ENCODE measurements at places on chromosomes 4 and X. TPM values are rescaled to one million over a fixed set of nuclear protein-coding genes. Genes with fewer than 3 reads are reported as not detected.

EXOC1L gene
- not detected for polyA plus RNA-seq

RTL9 gene
- not detected for polyA plus RNA-seq

GRCh38 chr4:108852691-108853090 lies 89.8 kb upstream of the ETNPPL start:
- H3K27ac ChIP-seq: no peak overlapping the region
- no peaks in the 10 kb centered on the region for H3K36me3 ChIP-seq
- peaks cover 20% of the 10 kb centered on the region for H3K4me1 ChIP-seq
- H3K27me3 ChIP-seq: no peaks in the 10 kb centered on the region
- DNase-seq: no peak
- no peak overlapping the region for H3K4me3 ChIP-seq

- H3K27ac ChIP-seq: no peak overlapping the region
- peaks cover 6% of the 10 kb centered on the region for H3K4me1 ChIP-seq
- no peaks in the 10 kb centered on the region for H3K36me3 ChIP-seq
- no peak for DNase-seq
- H3K4me3 ChIP-seq: no peak overlapping the region
These were observed 51.0 kb upstream of the NHSL2 start for GRCh38 chrX:71859637-71860036.

GRCh38 chr4:90306810-90307209 lies 179.6 kb downstream of the CCSER1 start:
- H3K27ac ChIP-seq: no peak overlapping the region
- H3K4me1 ChIP-seq: no peaks in the 10 kb centered on the region
- H3K27me3 ChIP-seq: no peaks in the 10 kb centered on the region
- no peak overlapping the region for H3K4me3 ChIP-seq
- no peak for DNase-seq

DNA sequence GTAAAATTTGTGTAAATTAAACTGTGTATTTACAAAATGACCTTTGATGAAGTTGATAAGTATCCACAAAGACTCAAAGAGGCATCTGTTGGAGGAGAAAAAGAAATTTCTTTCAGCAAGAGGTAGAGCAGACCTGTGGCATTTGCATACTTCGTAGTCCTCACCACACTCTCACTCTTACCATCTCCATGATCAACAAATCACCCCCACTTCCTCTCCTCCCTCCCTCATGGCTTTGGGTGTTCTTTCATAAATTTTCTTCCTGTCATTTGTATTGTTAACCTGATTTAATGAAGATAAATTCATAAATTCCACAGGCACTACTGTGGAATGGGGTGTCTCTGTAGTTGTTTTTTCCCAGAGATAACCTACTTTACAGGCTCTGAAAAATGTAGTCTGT lies 366.5 kb downstream of the ZNF674 start:
- H3K4me3 ChIP-seq: no peak overlapping the region
- H3K27ac ChIP-seq: no peak overlapping the region
- H3K36me3 ChIP-seq: no peaks in the 10 kb centered on the region

DNA sequence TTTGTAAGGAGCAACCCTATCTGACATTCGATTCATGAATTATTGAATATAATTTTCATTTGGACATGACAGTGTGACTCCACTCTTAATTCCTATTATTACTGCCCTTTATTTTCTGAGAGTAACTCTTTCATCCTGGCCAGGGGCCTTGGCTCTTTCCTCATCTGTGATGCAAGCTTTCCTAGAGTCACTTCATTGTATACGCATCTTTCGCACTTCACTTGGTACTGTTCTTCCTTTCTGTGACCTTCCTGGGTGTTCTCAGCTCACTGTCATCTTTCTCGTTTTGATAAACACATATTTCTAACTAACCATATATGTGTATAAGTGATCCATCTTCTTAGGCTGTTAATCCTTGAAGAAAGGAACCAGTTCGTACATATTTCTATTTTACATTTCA lies 160.3 kb downstream of the PDGFC start:
- H3K27me3 ChIP-seq: no peaks in the 10 kb centered on the region
- no peak overlapping the region for H3K27ac ChIP-seq

GRCh38 chr4:141635736-141636081 lies 674 bp upstream of the IL15 start:
- H3K4me1 ChIP-seq: peaks cover 45% of the 10 kb centered on the region
- peak overlapping the region; percentile 89 for H3K27ac ChIP-seq
- H3K27me3 ChIP-seq: no peaks in the 10 kb centered on the region

Data from naive B cell (primary cell).